ENCODE measurements at places on chromosomes 3 and 15. TPM values are rescaled to one million over a fixed set of nuclear protein-coding genes. Genes with fewer than 3 reads are reported as not detected.

Gene PDZRN3
- polyA plus RNA-seq: 38.6 TPM

Gene ANKRD63
- polyA plus RNA-seq: not detected

Gene DIPK2A
- 8.5 TPM for polyA plus RNA-seq

Gene DAZL
- polyA plus RNA-seq: 0.62 TPM

Gene GOLGA8N
- 5.1 TPM for polyA plus RNA-seq

Gene SAXO2
- polyA plus RNA-seq: 3.9 TPM

Gene ZIC1
- not detected for polyA plus RNA-seq

Gene NTRK3
- 1.4 TPM for polyA plus RNA-seq

Gene MIX23
- polyA plus RNA-seq: 35.5 TPM

Gene C2CD4A
- 0.98 TPM for polyA plus RNA-seq

Gene RSRC1
- 11.9 TPM for polyA plus RNA-seq

Gene CPN2
- not detected for polyA plus RNA-seq

Gene NLGN1
- polyA plus RNA-seq: 0.15 TPM

Gene P2RY12
- polyA plus RNA-seq: 0.50 TPM

Gene KCNMB3
- 1.8 TPM for polyA plus RNA-seq

All from stomach (tissue), 19 donors.